ENCODE measurements at places on chromosomes 6 and 20.

DNA sequence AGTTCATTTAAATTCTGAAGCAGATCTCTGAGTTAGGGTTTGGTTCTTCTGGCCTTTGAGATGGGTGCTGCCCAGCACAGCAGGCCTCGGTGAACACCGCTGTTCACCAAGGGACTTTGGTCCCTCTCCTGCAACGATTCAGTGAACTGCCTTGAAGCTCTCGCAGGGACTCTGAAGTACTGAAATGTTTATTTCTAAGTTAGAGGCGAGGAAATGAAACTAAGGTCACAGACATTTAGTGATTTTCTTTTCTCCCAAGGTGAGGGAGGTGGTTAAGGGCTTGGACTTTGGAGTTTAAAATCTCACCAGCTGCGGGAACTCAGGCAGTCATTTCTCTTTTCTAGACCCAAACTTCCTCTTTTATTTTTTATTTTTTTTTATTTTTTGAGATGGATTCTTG lies 26.2 kb downstream of the E2F3 start:
- no peak for DNase-seq

GRCh38 chr6:124590001-124590400 lies 372.2 kb upstream of the RNF217 start:
- no peak for DNase-seq

DNA sequence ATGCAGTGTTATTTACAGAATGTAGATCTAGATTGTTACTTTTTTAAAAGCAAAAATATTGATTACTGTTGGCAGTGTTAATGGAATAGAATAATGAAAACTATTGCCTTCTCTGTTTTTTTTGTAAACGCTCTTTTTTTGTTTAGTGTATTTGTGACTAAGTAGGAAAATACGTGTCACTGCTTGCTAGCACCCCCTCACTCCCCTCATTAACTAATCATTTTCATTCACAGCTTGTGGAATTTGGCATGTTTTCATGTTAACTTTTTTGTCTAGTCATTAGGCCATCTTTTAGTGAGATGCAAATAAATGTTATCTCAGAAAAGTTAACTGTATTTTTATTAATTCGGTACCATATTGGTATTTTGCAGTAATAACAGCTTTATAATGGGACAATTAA lies 29.8 kb downstream of the ADGRG6 start:
- DNase-seq = no peak

GRCh38 chr6:21899708-21900107 lies 306.2 kb downstream of the SOX4 start:
- no peak for DNase-seq

GRCh38 chr6:79993012-79993910 lies 11.2 kb upstream of the TTK start:
- no peak for DNase-seq

- no peak for DNase-seq
These were observed 703.7 kb downstream of the MAFB start for GRCh38 chr20:39985271-39985827.

GRCh38 chr6:44000164-44000842 lies 126.9 kb downstream of the MRPL14 start:
- DNase-seq = peak; percentile 69

GRCh38 chr6:163354085-163354484 lies 60.4 kb upstream of the QKI start:
- no peak for DNase-seq

- DNase-seq = no peak
These were observed 652.8 kb downstream of the PRKN start for GRCh38 chr6:162074641-162075275.

GRCh38 chr6:148037496-148037895 lies 305.1 kb upstream of the SASH1 start:
- no peak for DNase-seq

DNA sequence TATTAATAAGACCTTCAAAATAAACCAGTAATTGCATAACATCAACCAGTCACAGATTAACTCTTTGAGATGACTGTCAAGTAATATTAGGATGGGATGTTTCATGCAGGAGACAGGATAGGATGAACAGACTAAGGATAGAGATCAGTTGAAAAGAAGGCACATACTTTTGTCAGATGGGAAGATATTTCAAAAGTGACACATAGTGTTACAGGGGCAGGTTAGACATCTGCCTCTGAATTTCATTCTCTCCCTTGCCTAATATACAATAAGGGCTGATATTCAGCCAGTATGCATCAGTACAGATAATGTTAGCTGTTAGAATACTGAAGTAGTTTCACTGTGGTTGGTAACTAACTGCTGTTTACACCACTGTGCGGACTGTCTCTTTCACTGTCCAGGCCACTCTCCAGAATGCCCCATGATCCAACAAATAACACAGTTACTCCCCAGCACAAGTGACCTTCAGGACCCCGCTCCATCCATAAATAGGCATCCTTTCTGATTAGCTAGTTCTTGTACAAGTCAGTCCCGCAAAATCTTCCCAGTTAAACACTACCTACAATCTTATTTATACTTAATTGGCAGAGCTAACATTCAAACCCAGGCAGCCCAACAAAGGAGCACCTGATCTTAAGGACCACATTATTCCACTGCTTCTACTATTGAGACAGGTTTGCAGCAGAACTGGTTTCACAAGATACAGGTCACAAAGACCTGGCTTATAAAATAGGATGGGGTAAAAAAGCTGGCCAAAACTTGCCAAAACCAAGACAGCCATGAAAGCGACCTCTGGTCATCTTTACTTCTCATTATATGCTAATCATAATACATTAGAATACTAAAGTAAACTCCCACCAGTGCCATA lies 21.9 kb upstream of the PLN start:
- no peak for DNase-seq

- no peak for DNase-seq
These were observed 22.9 kb downstream of the SAYSD1 start for GRCh38 chr6:39092124-39092523.

DNA sequence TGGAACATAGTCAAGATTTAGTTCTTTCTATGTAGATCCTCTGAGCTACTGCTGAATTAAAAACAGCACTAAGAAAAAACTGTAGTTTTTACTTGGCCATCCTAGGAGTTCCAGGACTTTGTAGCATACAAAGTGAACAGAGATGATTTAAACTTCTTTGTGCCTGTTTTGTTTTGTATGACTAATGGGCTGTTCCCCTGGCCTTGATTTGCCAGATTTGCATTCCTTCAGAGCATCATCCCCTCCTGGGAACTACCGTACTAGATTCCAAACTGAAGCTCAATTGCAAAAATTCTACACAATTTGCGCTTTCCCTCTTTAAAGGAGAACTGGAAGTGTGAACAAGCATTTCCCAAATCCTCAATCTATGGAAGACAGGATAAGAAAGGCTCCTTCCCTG lies 23.1 kb downstream of the ACOT13 start:
- no peak for DNase-seq

GRCh38 chr20:50379049-50379990 lies 130.9 kb upstream of the PTPN1 start:
- no peak for DNase-seq

GRCh38 chr20:32917191-32917950 lies 58.6 kb downstream of the EFCAB8 start:
- no peak for DNase-seq

GRCh38 chr20:50930139-50930975 lies 880 bp downstream of the ADNP start:
- peak; percentile 39 for DNase-seq

GRCh38 chr6:135073217-135073616 lies 18.6 kb upstream of the HBS1L start:
- no peak for DNase-seq

- no peak for DNase-seq
These were observed 206.7 kb upstream of the SULF2 start for GRCh38 chr20:47991875-47992488.

DNA sequence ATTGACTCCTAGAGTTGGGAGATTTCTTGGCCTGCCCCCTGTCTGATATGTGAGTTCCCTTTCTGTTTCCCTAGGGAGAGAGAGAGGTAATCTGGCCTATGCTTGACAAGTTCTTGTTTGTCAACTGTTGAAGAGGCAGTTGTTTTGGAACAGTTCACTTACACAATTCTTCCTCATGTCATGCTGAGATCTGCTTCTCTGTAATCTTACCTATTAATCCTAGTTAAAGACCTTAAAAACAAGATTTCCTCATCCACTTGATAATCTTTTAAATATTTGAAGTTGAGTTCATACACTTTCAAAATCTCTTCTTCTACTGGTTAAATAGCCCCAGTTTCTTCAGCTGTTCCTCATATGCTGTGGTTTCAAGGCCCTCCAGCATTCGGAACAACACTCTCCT lies 89.9 kb downstream of the FIG4 start:
- DNase-seq = no peak

DNA sequence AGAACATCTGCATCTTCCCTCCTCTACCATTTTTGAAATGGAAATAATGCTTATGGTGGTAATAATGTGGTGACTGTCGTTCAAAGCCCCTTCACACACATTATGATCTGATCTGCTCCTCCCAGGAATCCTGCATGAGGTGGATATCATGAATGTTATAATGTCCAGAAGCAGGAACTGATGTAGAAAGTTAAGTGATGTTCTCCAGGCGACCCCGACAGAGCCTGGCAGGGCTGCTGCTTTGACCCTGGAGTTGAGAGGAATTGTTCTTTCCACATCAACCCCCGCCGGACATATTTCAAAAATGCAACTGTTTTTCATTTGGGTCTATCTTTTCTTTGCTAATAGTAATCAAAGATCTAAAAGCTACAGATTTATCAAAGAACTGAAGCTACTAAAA lies 131.6 kb downstream of the GMPR start:
- no peak for DNase-seq

DNA sequence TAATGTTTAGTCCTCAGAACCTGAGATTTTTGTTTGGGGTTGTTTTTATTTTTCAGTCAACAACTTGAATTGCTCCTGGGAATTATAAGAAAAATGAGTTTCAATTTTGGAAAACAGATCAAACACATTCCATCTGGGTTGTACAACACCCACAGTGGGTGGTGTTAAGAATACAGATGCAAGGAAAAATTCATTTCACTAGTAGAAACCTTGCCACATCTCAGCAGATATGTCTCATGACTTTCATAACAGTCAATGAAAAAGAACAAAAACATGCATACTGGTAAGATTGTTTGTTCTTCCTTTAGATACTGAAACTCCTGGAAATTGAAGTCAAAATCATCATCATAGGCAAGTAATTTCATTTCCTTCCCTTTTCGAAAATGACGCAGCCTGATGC lies 78.9 kb downstream of the MOXD1 start:
- DNase-seq = no peak

DNA sequence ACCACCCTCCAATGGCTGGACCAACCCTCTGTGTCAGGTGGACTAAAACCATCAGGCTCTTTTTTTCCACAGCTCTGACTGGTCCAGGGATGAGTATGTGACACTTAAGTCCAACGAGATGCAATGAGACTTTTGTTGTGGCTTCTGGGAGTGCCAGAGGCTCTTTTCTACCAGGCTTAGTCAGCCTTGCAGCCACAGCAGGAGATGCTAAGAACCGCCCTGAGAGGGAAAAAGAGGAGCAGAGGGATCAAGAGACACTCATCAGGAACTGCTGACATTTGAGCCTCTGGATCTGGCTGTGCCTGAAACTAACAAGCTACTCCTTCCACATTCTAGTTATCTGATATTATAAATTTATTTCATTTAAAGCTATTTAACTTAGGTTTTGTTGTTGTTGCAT lies 270.9 kb upstream of the SULF2 start:
- DNase-seq = no peak

DNA sequence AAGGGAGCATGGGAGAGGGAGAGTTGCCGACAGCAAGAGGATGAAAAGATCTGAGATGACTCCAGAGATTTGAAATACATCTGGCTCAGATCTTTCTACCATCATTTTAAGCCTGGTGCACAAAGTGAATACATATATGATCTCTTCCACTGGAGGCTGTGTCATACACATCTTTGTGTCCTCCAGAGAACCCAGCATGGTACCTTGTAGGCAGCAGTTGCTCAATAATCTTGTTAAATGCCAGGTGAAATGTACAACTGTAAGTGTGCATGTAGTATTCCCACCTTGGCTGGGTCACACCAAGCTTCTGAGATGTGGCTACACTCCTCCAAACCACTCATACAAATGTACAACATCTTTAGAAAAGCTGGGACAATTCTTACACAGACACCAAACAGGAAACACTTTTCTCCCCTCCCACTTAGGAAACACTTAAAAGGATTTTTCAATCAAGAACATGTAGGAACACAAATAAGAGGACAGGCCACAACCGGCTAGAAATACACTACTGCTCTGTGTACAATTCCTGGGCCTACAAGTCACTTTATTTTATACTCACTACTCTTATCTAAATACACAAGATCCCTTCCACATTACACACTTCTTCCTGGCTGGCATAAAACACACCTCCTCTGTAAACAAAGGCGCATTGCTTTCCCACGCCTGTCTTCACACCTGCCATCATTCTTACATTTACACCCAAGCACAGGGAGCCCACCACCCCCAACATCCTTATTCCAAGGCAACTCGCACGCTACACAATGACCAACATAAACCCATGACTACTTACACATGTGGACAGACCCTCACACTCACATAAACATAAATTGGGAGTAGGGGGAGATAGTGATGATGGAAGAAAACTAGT lies 3.8 kb upstream of the IER3 start:
- no peak for DNase-seq

- no peak for DNase-seq
These were observed 98.2 kb upstream of the NAA20 start for GRCh38 chr20:19918965-19919329.

DNA sequence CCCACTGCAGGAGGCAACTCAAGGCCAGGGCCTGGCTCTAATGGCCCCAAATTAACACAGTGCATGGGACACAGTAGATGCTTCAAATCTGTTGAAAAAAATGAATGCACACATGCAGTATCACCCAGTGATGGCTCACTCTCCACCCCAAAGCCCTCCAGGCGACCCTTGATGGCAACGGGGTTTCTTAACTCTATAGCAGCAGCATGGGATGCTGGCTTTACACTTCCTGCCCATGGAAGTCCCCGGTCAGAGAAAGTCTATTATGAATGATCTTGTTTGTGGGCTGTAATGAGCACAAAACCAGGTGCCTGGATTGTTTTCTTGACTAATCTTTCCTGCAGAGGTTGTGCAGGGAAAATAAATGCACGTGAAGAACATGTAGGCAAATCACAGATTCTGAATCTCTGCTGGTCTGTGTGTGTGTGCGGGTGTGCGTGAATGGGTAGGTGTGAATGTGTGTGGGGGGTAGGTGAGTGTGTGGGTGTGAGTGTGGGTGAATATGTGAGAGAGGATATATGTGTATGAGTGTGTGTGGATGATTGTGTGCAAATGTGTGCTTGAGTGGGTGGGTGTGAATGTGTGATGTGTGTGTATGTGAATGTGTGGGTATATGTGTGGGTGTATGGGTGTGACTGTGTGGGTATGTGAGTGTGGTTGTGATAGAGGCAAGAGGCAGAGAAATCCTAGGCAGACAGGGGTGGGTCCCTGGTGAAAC lies 60.1 kb upstream of the MLN start:
- DNase-seq = no peak

Data from activated CD4-positive, alpha-beta T cell treated with anti-CD3 and anti-CD28 coated beads for 48 hours (primary cell).